ENCODE measurements at places on chromosomes 1 and 21.

DNA sequence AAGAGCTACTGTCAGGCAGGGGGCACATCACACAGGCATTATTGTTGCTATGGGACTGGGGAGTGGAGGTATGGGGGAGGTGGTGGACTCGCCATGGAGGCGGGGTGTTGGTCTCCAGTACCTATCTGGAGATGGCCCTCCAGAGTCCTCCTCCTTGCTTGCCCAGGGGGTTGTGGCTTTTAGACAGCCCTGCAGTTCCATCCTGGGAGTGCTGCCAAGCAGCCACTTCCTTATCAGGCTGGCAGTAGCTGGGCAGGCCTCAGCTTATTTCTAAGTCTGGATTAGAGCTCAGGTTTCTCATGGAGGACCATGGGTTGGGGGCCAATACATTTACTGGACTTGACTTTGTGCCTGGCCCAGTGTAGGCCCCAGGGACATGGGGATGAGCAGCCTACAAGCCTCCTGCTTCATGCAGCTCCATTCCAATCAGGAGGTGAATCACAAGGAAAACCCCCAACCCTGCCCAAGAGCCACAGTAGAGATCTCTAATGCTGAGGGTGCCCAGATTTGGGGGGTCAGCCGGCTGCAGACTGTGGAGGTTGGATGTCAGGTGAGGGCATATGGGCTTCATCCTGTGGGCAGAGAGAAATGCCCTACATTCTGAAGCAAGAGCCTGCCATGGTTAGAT lies 210.7 kb upstream of the EDN2 start:
- no peaks in the 10 kb centered on the region for H3K4me1 ChIP-seq
- H3K27ac ChIP-seq, result no peak overlapping the region
- H3K36me3 ChIP-seq, result no peaks in the 10 kb centered on the region
- H3K4me3 ChIP-seq, result no peak overlapping the region

DNA sequence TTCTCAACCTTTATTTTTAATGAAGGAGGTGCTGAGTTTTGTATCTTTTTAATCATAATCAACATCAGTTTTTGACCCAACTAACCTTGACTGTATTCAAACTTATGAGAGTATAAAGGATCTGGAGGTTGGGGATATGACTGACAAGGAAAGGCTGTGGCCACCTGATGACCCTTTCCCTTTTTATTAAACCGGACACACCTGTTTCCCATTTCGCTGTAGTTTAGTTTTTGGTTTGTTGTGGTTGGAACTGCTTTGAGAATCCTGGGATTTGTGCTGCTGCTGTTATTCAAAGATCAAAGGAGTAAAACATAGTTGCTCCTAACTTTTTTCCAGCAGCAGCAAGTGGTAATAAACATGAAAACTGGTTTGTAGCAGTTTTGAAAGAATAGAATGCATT lies 12.4 kb downstream of the PRPF38A start:
- H3K27ac ChIP-seq, result no peak overlapping the region
- DNase-seq, result no peak
- H3K27me3 ChIP-seq, result no peaks in the 10 kb centered on the region
- no peak overlapping the region for H3K4me3 ChIP-seq

DNA sequence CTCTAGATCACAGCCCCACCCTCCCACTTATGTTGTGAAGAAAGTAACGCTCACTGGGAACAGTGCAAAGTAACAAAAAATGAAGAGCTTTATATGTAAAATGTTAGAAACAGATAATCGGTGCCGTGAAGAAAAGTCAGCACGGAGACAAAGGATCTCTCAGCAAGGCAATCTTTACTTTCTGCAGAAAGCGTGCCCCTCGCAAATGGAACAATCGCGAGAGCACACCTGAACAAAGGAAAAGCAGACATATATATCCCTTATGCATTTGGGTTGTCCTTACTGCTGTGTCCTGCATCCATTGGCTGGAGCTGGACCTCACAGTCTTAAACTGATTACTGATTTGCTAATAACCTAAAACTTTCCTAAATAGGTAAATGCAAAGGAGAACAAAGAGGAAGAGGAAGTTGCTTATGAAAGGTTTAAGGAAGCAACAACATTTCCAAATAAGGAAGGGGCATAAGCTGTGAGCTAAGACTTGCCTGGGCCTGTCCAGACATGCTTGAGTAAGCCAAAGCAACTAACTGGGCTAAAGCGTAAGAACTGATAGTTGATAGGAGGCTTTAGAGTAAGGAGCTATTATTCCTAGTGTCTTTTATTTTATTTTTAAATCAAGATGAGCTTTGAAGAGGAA lies 89.7 kb downstream of the GTF2B start:
- H3K4me1 ChIP-seq, result no peaks in the 10 kb centered on the region
- no peaks in the 10 kb centered on the region for H3K27me3 ChIP-seq
- H3K36me3 ChIP-seq, result peaks cover 23% of the 10 kb centered on the region
- H3K4me3 ChIP-seq, result no peak overlapping the region

DNA sequence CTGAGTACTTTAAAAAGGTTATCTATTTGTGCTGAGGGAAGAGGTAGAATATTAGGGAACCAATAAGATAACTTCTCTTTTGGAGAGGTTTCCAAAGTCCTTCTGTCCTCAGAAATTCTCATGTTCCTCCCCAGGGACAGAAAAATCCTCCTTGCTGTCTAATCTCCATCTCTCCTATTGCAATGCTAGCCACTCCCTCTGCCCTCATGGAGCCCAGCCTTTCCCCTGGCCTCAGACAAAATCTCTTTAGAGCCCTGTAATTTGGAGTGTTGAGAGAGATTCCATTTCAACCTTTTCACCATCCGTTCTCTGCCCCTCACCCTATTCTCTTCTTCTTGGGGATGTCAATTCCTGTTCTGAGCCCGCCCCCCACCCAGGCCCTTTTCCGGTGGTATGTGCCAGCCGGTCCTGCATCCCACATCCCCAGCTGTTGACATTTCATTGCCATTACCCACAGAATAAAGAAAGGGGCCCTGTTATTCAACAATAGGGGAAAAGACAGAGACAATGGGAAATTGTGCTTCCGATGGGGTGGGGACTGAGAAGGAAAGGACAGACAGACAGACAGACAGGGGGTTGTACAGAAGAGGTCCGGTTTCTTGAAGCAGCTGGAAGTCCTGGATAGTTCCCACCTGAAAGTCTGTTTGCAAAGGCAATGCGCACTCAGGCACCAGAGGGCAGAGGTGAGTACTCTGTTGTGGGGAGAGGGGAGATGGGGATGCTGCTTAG lies at the start of gene HAPLN2:
Gene HAPLN2, plus strand, starts transcription at position 563 of the 729 bp plus-strand sequence. CDS start 4,076 bp downstream, outside the sequence.
- H3K36me3 ChIP-seq, result no peaks in the 10 kb centered on the region
- H3K4me1 ChIP-seq, result peaks cover 13% of the 10 kb centered on the region
- no peak within 1 kb of the TSS for H3K27ac ChIP-seq
- H3K4me3 ChIP-seq, result peak within 1 kb of the TSS; percentile 18
- peaks cover 46% of the 10 kb centered on the region for H3K27me3 ChIP-seq

DNA sequence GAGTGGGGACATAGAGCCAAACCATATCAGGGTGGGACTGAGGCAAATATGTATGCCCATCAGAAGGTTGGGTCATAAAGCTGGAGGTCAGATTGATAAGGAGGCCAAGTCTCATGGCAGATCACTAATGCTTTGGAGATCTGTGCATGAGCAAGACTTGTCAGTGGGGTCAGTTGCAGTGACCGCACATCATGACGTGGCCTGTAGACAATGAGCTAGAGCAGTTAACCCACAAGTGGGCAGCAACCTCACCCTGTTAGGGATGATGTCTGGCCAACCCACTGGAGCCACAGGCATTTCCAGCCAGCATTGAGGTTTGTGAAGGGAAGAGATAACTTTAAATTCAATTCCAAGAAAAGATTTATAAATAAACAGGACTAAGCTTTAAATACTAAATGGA lies 66.7 kb downstream of the XCL1 start:
- H3K27ac ChIP-seq, result no peak overlapping the region
- H3K4me1 ChIP-seq, result no peaks in the 10 kb centered on the region
- no peaks in the 10 kb centered on the region for H3K36me3 ChIP-seq
- no peak for DNase-seq

GRCh38 chr1:94953107-94953506 lies 26.2 kb upstream of the CNN3 start:
- H3K27ac ChIP-seq, result no peak overlapping the region
- no peaks in the 10 kb centered on the region for H3K27me3 ChIP-seq
- no peak overlapping the region for H3K4me3 ChIP-seq
- H3K4me1 ChIP-seq, result peaks cover 12% of the 10 kb centered on the region

- H3K27me3 ChIP-seq, result no peaks in the 10 kb centered on the region
- DNase-seq, result no peak
- H3K4me1 ChIP-seq, result peaks cover 16% of the 10 kb centered on the region
- H3K36me3 ChIP-seq, result no peaks in the 10 kb centered on the region
- no peak overlapping the region for H3K27ac ChIP-seq
- H3K4me3 ChIP-seq, result no peak overlapping the region
Measured at GRCh38 chr1:100482167-100482566, 55.8 kb upstream of the GPR88 start.

- H3K4me3 ChIP-seq, result no peak overlapping the region
- no peak overlapping the region for H3K27ac ChIP-seq
- H3K36me3 ChIP-seq, result no peaks in the 10 kb centered on the region
- no peaks in the 10 kb centered on the region for H3K27me3 ChIP-seq
- no peaks in the 10 kb centered on the region for H3K4me1 ChIP-seq
- no peak for DNase-seq
Measured at GRCh38 chr1:59434336-59434735, 137.4 kb downstream of the FGGY start.

DNA sequence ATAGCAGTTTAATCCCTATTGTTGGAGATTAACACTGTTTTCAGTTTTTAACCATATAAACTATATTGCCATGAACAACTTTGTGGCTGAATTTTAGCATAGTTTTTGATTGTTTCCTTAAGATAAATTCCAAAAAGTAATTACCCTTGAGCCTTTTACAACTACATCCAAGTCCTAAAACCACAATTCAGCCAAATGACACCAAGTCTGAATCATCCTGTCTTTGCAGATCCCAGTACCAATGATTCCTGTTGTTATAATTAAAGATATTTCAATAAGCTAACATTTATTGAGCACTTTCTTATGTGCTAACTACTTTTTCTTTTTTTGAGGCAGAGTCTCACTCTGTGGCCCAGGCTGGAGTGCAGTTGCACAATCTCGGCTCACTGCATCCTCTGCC lies 35.6 kb downstream of the IL23R start:
- no peaks in the 10 kb centered on the region for H3K4me1 ChIP-seq
- H3K4me3 ChIP-seq, result no peak overlapping the region
- DNase-seq, result no peak

DNA sequence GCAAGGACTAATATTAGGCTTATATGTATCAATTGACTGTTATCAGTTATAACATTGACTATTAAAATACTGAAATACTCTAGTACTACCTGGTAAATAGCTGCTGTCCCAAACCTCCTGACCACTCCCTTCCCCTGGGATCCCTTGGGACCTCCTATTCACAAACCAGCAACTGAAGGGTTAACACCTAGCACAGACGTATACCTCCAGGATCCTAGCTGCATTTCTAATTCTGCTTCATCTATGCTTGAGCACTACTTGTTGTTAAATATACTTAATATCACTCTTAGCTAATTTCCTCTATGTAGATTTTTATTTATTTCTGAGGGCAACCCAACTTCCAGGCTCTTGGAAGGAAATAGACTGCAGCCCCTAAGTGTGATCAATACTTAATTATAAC lies 1.8 kb upstream of the NFYC start:
- H3K27ac ChIP-seq, result no peak overlapping the region
- no peak for DNase-seq
- no peaks in the 10 kb centered on the region for H3K27me3 ChIP-seq
- H3K4me3 ChIP-seq, result peak overlapping the region; percentile 69

DNA sequence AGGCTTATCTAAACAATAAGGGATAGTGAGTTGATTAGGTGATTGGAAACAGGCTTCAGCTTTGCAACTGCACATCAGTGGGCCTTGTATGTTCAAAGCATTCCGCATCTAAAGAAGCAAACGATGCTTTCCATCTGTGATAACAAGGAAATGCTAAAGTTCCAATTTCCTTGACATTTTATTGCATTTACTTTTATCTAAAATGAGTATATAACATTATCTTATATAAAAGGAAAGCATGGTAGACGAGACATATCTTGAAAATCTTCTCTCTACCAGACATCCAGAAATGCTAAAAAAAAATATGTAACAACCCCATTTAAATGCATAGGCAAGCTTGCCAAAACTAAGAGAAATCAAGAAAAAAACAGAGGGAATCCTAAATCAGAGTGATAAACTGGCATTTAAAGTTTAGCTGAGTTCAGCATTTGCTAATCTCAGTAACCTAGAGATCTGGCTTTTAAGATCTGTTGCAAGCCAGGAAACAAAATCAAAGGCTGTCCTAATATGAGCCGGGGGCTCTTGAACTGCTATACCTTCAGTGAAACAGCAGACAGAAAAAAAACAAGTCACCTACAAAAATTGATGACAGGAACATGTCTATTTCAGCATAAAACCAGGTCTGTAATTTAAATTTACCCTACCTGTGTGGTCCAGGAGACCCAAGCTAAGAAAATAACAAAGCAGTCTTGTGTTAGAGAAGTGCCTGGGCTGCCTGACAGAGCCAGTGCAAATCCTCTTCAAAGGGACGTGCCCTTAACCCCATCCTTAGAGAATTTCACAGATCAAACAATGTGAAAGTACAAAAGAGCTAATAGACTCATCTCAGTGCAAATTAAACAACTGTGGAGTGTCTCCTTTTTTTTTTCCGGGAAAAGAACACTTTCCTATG lies 3.1 kb upstream of the RGS13 start:
- H3K36me3 ChIP-seq, result no peaks in the 10 kb centered on the region
- no peak overlapping the region for H3K27ac ChIP-seq
- no peaks in the 10 kb centered on the region for H3K4me1 ChIP-seq
- H3K4me3 ChIP-seq, result no peak overlapping the region
- no peaks in the 10 kb centered on the region for H3K27me3 ChIP-seq

DNA sequence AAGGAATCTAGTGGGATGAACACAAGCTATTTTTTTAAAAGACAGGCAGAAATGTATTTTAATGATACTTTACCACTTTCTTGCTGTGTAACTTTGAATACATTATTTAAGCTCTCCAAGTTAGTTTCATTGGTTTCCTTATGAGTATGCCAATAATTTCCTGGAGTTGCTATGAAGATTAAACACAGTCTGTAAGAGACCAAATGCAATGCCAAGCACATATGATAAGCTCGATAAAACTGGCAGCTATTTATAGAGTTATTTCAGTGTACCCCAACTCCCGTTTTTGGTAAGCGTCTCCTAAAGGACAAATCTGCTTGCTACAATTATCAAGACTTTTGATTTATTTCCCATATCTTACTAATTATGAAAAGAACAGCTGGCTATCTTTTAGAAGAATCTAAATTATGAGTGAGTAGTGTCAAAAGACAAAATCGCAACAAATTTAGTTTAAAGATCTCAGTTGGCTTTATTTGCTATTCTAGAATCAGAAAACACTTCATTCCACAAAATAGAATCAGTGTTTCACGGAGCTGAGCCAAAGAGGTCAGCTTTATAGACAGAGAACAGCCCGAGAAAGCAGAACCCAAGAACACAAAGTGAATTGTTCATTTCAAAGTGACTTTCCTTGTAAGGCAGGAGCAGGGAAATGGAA lies 7.2 kb upstream of the MAP10 start:
- H3K27ac ChIP-seq, result no peak overlapping the region
- no peaks in the 10 kb centered on the region for H3K36me3 ChIP-seq
- H3K4me3 ChIP-seq, result no peak overlapping the region

GRCh38 chr1:200372095-200372884 lies 37.5 kb downstream of the ZNF281 start:
- peak; percentile 67 for DNase-seq
- no peaks in the 10 kb centered on the region for H3K27me3 ChIP-seq
- no peak overlapping the region for H3K4me3 ChIP-seq
- H3K36me3 ChIP-seq, result no peaks in the 10 kb centered on the region
- H3K4me1 ChIP-seq, result peaks cover 70% of the 10 kb centered on the region
- peak overlapping the region; percentile 30 for H3K27ac ChIP-seq

All from GM23338 (cell line).